Stimulated activated CD4-positive, alpha-beta T cell treated with anti-CD3 and anti-CD28 coated beads, TNF-alpha, amount 100 ng/mL, for 1 hour (primary cell): ENCODE measurements at places on chromosomes 2 and 18.

DNA sequence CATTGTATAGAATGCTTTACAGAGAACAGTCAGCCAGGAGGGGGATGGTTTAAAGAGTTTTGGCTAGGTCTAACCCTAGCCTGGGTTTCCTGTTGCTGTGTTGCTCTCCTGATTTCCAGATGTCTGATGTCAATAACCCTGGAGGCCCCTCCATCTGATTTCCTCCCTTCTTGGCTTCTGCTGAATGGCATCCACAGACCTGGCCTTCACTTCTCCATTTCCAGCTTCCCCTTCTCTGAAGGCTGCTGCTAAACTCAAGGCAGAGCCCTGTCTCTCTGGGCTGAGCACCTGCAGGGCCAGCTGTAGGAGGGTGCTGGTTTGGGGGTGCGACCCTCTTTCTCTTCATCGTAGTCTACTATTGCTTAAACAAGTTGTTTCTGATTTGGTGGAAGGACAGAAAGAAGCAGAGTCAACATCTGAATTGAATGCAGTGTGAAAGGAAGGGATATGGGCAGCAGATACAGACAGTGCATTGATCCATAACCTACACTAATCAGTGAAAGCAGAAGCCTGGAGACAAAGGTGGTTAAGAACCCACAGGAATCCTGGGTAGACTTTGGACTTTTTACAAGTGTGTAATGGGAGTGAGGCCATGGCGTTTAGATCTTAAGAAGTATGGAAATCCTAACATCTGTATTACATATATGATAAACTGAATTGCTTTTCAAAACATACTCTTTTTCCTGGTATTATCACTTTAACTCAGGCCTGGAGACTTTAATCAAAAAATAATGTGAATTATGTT, 153.6 kb downstream of the HRH4 start:
- no peak for DNase-seq

GRCh38 chr2:20097889-20098714, 46.7 kb upstream of the LAPTM4A start:
- peak; percentile 34 for DNase-seq

GRCh38 chr2:213416832-213417231, 132.6 kb downstream of the SPAG16 start:
- no peak for DNase-seq

GRCh38 chr2:229575569-229576315, 138.6 kb downstream of the DNER start:
- DNase-seq: no peak

DNA sequence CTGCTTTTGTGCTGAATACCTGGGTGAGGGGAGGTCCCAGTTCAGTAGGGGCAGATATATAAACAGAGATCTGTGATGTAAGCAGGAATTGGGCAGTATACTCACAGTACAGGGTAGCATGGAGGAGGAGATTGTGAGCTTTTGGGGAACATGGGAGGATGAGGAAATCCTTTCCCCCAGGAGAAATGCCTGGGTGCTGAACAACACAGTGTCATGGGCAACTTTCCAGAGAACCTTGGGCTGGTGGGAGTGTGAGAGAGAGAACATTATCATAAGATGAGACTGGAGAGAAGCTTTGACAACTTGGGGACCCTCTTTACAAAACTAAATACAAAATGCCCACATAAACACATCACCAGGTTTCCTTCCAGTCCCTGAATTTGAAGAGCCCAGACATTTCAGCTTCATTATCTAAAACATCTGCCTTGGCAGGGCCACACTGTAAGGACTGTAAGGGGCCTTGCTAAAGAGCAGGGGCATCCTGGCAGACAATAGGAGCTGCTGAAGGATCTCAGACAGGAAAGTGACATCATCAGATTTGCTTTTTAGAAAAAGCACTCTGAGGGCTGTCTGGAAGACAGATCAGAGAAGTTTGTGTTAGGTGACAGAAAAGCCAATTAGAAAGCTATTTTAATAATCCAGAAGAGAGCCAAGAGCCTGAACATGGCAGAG, 303.1 kb upstream of the FBXO11 start:
- DNase-seq: no peak

DNA sequence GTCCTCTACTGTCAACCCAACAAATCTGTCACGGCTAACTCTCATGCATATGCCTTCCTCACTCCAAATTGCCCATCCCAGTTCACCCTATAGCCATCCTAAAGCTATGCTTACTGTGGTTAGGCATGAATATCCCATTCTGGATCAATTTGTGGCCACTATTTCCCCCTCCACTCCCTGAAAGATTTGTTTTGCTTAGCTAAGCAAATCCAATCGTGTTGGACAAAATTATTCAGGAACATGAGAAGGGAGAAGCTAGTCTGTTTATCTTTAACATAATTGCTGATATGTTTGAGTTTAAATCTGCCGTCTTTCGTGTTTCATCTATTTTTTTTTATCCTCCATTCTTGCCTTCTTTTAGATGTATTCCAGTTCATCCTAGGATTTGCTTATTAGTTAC, 43.6 kb downstream of the PPM1B start:
- no peak for DNase-seq

DNA sequence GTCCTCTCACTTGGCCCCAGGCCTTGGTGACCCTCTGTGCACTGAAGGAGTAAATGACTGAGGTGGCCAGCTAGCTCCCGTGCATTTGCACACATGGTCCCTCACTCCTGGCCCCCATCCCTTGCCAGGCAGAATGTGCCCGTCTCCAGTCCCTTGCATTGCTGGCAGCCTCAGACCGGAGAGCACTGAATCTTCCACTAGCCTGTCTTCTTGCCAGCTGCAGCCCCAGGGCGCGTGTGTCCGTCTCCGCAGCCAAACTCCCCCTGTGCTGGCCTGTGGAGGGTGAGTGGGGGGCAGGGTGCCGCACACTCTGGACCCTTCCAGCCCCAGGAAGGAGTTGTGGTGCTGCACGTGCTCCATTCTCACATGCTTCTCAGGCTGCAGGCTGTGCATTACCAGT, 35.9 kb downstream of the INPP4A start:
- DNase-seq: no peak

DNA sequence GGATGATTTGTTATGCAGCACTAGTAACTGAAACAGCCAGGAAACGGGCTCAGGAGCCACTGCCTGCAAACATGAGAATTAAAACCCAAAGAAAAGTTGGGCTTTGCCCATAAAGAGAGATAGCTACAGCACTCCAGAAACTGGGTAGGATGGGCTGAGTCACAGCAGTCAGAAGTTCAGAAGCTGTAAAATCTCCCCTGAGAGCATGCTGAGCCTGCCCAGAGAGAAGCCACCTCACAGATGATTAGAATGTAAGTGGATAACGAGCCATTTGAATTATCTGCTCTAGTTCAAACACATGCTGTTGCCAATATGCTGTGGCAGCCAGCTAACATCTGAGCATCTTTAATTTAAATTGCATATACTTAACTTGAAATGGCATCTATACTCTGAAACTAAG, 388.1 kb upstream of the ACVR2A start:
- no peak for DNase-seq

DNA sequence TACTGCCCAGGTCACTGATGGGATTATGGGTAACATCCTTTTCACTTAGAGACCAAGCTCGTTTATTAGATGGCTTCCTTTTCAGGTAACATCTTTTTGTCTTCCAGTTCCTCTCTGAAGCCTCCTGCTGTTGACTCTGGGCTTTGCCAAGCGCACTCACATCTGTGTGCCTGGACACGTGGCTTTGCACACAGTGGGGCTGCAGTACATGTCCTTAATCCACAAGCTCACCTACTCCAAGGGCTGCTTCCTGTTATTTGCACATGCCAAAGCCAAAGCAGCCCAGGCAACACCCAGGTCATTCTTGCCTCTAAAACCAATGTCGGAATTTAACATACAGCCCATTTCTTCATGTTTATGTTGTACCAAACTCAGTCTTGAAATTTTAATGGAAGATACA, 124.2 kb upstream of the BOD1L2 start:
- DNase-seq: no peak

DNA sequence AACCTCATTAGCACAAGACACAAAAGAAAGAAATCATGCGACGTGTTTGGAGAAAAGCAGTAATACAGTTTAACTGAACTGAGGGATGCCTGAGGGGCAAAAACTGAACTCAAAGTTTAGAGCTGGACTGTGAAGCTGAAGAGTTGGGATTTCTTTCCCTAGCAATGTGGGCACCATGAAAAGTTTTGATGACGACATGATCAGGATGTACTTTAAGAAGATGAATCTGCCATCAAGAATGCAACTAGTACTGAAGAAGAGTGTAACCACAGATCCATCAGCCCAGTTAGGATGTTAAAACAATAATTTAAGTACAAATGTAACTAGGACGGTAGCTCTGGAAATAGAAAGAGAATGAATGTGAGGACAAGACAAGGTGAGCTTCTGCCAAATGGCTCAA, 196.2 kb downstream of the VWC2L start:
- no peak for DNase-seq
